ENCODE measurements at places on chromosomes 13 and 19.

GRCh38 chr13:27083183-27083582, 88.4 kb downstream of the USP12 start:
- no peak for DNase-seq

DNA sequence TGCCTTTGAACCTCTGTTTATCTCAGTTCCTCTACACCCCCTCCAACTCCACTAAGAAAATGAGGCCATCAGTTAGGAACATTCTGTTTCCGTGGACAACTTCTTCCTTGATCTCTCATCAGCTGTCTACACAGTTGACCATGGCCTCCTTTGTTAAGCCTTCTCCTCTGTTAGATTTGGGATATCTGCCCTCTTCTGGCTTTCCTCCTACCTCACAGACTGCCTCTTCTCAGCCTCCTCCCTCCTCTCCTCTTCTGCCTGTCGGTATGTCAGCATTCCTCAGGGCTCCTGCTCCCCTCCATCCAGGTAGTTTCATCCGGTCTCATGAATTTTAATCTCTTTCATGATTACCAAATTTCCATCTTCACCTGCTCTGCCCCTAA, 454.9 kb downstream of the FOXO1 start:
- no peak for DNase-seq

DNA sequence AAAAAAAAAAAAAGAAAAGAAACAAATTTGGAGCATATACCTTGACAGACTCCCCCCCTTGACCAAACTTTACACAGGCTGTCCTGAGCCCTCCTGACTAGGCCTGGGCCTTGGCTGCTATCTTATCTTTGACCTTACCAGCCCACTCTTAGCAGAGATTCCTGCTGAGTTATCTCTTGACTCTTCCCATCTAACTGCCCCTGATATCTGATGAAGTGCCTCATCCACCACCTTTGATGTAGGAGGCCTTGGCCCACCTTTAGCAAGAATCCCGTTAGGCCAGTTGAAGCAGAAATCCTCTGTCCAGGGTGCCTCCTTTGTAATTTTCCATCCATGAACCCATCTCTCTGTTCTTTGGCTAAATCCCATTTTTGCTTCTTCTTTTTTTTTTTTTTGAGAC, 43.6 kb downstream of the NLRP12 start:
- no peak for DNase-seq

- DNase-seq: no peak
Measured at GRCh38 chr13:100115693-100116254, 26.9 kb downstream of the PCCA start.

DNA sequence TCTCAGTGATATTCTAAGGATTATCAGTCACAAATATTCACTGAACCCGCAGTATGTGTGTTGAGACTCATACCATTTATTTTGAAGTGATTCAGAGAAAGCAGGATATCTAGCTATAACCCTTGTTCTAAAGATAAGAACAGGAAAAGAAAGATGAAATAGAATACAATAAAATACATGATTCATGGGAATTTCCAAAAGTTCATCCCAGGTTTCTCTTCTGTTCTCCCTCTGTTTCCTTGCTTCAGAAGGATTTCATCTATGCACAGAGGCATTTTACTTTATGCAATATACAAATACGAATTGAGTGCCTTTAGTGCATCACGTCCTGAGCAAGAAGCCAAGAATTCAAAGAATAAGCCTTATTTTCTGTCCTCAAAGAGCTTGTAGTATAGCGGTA, 274.4 kb upstream of the GPC6 start:
- DNase-seq: no peak
